ENCODE measurements at places on chromosomes 3 and 15. TPM values are rescaled to one million over a fixed set of nuclear protein-coding genes. Genes with fewer than 3 reads are reported as not detected.

ZIC1 gene
- total RNA-seq: 3.8 TPM

IRAK2 gene
- 1.8 TPM for total RNA-seq

DNAJA4 gene
- total RNA-seq: 8.7 TPM

ASB7 gene
- 14.1 TPM for total RNA-seq

MAP6D1 gene
- total RNA-seq: 5.7 TPM

EXD1 gene
- 0.51 TPM for total RNA-seq

DYNLT2B gene
- total RNA-seq: 1.0 TPM

ULK4 gene
- 30.4 TPM for total RNA-seq

ITPKA gene
- total RNA-seq: 0.85 TPM

AMIGO3 gene
- 0.34 TPM for total RNA-seq

PP2D1 gene
- not detected for total RNA-seq

GOLGA6A gene
- total RNA-seq: not detected

ARGFX gene
- total RNA-seq: not detected

CA12 gene
- 19.2 TPM for total RNA-seq

THPO gene
- total RNA-seq: not detected

SERPINI2 gene
- total RNA-seq: not detected

CLEC3B gene
- total RNA-seq: not detected

PPARG gene
- 3.3 TPM for total RNA-seq

GMNC gene
- not detected for total RNA-seq

PRSS50 gene
- not detected for total RNA-seq

AMOTL2 gene
- total RNA-seq: 12.1 TPM

C3orf85 gene
- not detected for total RNA-seq

SIN3A gene
- total RNA-seq: 18.9 TPM

NR2E3 gene
- not detected for total RNA-seq

LRRN1 gene
- 0.03 TPM for total RNA-seq

ZMYND10 gene
- 0.61 TPM for total RNA-seq

PRTG gene
- 16.4 TPM for total RNA-seq

All from SK-MEL-5 (cell line).